ENCODE measurements at places on chromosomes 5 and 9. TPM values are rescaled to one million over a fixed set of nuclear protein-coding genes. Genes with fewer than 3 reads are reported as not detected.

DNA sequence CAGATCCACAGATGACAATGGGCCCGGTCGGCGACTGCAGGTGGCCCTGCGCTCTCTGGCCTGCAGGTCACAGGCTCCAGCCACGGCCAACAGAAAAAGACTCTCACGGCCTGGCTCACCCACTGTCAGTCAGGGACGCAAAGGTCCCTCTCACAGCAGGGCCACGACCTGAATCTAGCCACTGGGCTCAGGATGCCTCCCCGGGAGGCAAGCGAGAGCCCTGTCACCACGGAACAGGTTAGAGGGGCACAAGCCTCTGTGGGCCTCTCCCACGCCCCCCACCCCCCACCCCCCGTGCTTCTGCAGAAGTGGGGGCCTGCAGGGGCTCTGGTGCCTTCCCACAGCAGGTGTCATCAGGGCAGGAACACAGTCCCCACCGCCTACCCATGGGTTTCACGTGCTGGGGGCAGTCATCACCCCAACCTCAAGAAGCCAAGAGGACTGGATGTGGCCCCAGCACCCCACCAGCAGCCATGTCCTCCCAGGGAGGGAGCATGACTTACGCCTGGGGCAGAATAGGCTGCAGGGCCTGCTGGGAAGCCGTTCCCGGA lies 17.3 kb upstream of the EGFL7 start:
- no peak for DNase-seq
- no peaks in the 10 kb centered on the region for H3K36me3 ChIP-seq
- H3K27me3 ChIP-seq, result peaks cover 25% of the 10 kb centered on the region

DNA sequence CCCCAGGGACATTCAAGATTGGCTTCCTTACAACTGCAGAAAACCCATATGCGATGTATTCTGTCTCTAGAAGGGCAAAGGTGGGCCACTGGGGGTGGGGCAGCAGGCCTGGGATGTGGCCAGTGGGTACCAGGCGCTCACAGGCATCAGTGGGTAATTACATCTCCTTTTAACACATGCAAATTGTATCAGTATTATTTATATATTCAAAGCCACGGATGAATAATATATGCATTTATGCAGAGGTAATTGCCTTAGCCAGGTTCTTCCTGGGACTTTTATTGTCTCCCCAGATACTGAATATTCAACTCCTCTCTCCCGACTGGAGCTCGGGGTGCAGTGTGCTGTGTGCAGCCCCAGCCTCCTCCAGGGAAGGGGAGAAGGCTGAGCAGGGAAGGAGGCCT lies 109.4 kb upstream of the MVB12B start:
- no peaks in the 10 kb centered on the region for H3K4me1 ChIP-seq
- peaks cover 45% of the 10 kb centered on the region for H3K27me3 ChIP-seq
- H3K36me3 ChIP-seq, result no peaks in the 10 kb centered on the region

DNA sequence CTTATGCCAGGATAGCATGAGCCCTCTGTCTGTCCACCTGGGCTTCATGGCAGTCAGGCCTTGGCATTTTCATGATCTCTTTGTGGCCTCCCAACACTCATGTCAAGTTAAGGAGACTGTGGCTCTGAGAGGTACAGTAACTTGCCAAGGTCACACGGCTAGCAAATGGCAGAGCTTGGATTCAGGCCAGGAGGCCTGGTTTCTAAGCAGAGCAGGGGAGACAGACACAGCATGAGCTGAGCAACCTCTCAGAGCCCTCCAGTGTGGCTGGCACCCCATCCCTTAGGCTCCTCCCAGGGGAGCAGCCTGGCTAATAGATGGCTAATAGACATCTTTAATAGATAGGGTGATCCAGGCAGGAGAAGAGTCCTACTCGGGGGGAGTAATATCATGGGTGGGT lies 4.1 kb downstream of the SYNPO start:
- H3K4me1 ChIP-seq, result peaks cover 63% of the 10 kb centered on the region
- H3K27me3 ChIP-seq, result no peaks in the 10 kb centered on the region
- no peak overlapping the region for H3K4me3 ChIP-seq
- H3K36me3 ChIP-seq, result peaks cover 12% of the 10 kb centered on the region

DNA sequence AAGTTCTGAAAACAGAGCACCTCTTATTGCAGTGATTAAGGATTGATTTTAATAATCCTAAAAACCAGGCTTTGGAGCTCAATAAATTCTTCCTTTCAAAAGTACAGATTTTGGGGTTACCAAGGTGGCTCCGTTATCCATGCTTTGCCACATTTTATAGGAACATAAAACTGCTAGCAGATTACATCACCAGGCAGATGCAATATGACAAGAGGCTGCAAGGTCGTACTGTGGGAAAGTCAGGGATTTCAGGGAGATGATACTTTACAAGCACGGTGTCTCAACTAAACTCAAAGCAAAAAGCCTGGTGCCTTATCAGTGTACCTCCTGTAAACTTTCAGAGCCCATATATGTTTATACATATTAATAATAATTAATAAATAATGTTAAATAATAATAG lies 28.6 kb downstream of the ADAMTSL1 start:
- no peak for DNase-seq
- no peak overlapping the region for H3K27ac ChIP-seq
- H3K4me1 ChIP-seq, result peaks cover 6% of the 10 kb centered on the region
- H3K4me3 ChIP-seq, result no peak overlapping the region
- peaks cover 27% of the 10 kb centered on the region for H3K36me3 ChIP-seq

SLC36A3 gene
- not detected for total RNA-seq

DNA sequence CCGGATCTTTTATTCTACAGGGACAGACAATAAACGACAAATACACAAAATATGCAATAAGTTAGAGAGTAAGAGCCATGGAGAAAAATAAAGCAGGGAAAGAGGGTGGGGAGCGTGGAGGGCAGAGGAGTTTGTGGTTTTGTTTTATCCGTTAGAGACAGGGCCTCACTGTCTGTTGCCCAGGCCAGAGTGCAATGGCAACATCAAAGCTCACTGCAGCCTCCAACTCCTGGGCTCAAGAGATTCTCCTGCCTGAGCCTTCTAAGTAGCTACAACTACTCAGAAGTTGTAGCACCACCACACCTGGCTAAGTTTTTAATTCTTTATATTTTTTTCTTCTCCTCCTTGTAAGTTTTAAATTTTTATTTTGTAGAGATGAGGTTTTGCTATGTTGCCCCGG lies 54.5 kb upstream of the CTNNA1 start:
- no peaks in the 10 kb centered on the region for H3K27me3 ChIP-seq
- no peak for DNase-seq
- no peaks in the 10 kb centered on the region for H3K36me3 ChIP-seq
- no peak overlapping the region for H3K27ac ChIP-seq
- no peak overlapping the region for H3K4me3 ChIP-seq

DNA sequence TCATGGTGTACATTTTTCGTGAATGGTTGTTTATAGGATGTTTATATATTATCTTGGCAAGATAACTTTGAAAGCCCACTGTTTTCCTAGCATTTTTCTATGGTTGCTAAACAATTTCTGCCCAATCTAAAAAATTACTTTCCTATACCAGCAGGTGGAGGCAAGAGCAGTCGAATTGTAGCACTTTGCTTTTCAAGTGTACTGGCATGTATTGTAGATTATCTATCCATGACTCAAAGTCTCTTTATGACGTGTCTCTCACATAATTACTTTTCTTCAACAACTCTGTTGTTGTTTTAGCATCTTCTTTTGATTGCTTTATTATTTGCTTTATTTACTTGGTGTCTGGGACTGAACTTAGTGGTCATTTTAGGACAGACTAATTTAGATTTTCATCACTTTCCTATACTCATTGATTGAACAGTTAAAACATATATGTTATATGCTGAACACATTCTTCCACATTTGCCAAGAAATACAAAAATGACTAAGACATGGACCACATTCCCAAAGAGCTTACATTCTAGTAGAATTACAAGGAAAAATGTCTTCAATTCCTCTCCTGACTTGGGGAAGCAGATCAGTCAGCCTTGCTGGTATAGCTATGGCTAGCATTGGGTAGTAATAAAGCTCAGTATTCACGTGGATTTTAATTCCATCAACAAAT lies 20.7 kb downstream of the NLN start:
- peak; percentile 73 for DNase-seq
- peaks cover 24% of the 10 kb centered on the region for H3K4me1 ChIP-seq
- no peaks in the 10 kb centered on the region for H3K27me3 ChIP-seq
- no peak overlapping the region for H3K4me3 ChIP-seq

PRSS3 gene
- 3.5 TPM for total RNA-seq

SECISBP2 gene
- total RNA-seq, result 30.6 TPM

GRCh38 chr5:168734620-168735300 lies 155.6 kb upstream of the PANK3 start:
- H3K27me3 ChIP-seq, result no peaks in the 10 kb centered on the region
- DNase-seq, result peak; percentile 91
- H3K4me3 ChIP-seq, result no peak overlapping the region
- peaks cover 10% of the 10 kb centered on the region for H3K4me1 ChIP-seq

PCDHB7 gene
- total RNA-seq, result 2.2 TPM

DNA sequence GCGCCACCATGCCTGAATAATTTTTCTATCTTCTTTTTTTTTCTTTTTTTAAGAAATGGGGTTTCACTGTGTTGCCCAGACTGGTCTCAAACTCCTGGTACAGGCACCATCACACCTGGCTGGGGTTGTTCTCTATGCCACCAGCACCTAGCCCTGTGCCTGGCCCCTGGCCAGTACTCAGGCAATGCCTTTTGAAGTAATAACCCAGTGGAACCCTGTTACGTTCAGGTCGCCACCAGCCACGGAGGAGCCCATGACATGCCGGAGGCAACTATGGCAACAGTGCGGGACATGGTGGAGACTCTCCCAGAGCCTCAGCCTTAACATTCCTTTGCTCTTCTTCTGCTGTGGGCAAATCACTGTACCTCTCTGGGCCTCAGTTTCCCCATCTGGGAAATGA lies 14.1 kb downstream of the COL15A1 start:
- no peaks in the 10 kb centered on the region for H3K36me3 ChIP-seq
- peaks cover 13% of the 10 kb centered on the region for H3K4me1 ChIP-seq
- DNase-seq, result no peak
- H3K4me3 ChIP-seq, result no peak overlapping the region
- H3K27me3 ChIP-seq, result peaks cover 17% of the 10 kb centered on the region

GRCh38 chr9:128505414-128505765 lies 871 bp downstream of the GLE1 start:
- H3K27me3 ChIP-seq, result no peaks in the 10 kb centered on the region
- peaks cover 25% of the 10 kb centered on the region for H3K36me3 ChIP-seq
- H3K27ac ChIP-seq, result peak overlapping the region; percentile 70
- peak overlapping the region; percentile 89 for H3K4me3 ChIP-seq
- peaks cover 12% of the 10 kb centered on the region for H3K4me1 ChIP-seq
- no peak for DNase-seq

- no peak overlapping the region for H3K4me3 ChIP-seq
- H3K36me3 ChIP-seq, result no peaks in the 10 kb centered on the region
- no peaks in the 10 kb centered on the region for H3K27me3 ChIP-seq
- H3K4me1 ChIP-seq, result no peaks in the 10 kb centered on the region
- no peak for DNase-seq
These were observed 147.4 kb upstream of the IRX4 start for GRCh38 chr5:2030131-2030530.

DNA sequence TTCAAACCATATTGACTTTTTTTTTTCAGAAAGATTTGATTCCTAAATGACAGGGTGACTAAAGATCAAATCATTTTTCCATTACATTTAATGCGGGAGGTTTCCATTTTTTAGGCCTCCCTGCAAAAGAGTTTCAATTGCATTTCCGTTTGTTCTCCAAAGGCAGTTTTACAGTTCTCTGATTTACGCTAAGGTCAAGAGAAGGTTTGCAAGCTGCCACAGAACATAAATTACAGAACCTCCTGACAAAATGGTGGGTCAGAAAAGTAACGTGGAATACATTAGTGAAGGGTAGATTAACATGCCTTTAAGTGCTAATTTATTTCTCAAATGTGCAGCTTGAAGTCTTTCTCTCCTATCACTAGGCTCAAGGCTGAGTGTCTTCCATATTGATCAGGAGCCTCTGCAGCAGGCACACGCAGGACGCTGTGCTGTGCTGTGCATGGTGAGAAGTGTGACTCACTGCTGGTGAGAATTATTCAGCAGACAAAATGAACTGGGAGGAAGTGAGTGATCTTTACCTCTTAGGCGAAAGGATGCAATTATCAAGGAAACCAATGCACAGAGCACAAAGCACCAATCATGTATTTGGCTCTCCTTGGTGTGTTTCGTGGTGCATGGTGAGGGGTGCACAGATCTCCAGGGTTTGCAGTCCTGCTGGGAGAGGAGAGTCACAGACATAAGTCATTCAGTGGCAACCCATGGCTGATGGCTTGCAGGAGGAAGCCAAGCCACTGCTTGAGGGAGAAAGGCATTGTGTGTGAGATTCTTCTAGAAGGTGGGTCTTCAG lies 136.3 kb downstream of the TENT4A start:
- no peak overlapping the region for H3K4me3 ChIP-seq
- H3K4me1 ChIP-seq, result no peaks in the 10 kb centered on the region
- DNase-seq, result no peak
- H3K27me3 ChIP-seq, result no peaks in the 10 kb centered on the region
- no peak overlapping the region for H3K27ac ChIP-seq

GRCh38 chr9:118129541-118129940 lies 425.3 kb downstream of the TLR4 start:
- H3K36me3 ChIP-seq, result no peaks in the 10 kb centered on the region
- DNase-seq, result no peak
- no peak overlapping the region for H3K4me3 ChIP-seq
- H3K27ac ChIP-seq, result no peak overlapping the region
- no peaks in the 10 kb centered on the region for H3K27me3 ChIP-seq

- H3K27ac ChIP-seq, result no peak overlapping the region
- no peaks in the 10 kb centered on the region for H3K27me3 ChIP-seq
These were observed 269.1 kb upstream of the ACTBL2 start for GRCh38 chr5:57751710-57752109.

DNA sequence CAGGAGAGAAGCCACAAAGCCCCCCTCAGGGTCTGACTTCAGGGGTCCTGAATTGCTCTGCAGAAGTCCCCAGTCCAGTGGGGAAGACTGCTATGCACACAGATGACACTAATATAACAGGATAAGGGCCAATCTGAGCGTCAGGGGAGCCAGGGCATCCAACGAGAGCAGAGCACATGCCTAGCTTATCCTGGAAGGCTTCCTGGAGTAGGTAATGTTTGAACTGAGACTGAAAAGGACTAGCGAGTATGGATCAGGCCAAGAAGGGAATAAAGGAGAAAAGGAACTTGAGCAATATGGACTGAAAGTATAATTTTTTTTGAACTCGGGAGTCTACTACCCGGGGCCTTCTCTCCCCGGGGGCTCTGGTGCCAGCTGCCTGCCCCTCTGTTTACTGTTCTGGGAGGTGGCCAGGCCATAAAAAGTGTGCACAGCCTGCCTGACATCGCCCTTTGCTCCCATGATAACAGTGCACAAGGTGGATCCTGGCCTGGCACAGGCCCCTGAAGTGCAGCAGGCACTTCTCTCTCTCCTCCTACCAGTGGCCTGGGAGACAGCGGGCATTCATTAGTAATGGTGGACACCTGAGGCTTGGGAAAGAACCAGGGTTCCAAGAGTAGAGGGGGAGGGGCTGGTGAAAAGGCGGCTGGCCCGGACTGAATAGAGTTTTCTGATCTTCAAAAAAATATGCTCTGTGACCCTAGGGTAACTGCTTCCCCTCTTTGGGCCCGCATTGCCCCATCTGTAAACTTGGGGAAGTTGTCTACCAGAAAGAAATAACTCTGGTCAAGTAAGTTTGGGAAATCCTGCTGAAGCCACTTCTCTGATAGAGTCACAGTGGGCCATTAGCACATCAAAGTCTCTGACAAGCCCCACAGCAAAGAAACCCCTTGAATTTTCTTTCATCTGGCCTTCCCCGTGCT lies 4.6 kb upstream of the SLC6A7 start:
- no peak for DNase-seq
- peaks cover 30% of the 10 kb centered on the region for H3K27me3 ChIP-seq
- H3K4me3 ChIP-seq, result no peak overlapping the region
- H3K27ac ChIP-seq, result no peak overlapping the region

MCIDAS gene
- 0.29 TPM for total RNA-seq
